ENCODE measurements at places on chromosomes 7 and 10. TPM values are rescaled to one million over a fixed set of nuclear protein-coding genes. Genes with fewer than 3 reads are reported as not detected.

The KAZALD1 gene
- 24.9 TPM for total RNA-seq

The CYP2C8 gene
- not detected for total RNA-seq

The STRA8 gene
- not detected for total RNA-seq

The CALHM3 gene
- total RNA-seq, result 4.1 TPM

The PNLIPRP2 gene
- total RNA-seq, result not detected

The GBX1 gene
- total RNA-seq, result not detected

The LRRD1 gene
- total RNA-seq, result not detected

The TUBB8 gene
- not detected for total RNA-seq

DNA sequence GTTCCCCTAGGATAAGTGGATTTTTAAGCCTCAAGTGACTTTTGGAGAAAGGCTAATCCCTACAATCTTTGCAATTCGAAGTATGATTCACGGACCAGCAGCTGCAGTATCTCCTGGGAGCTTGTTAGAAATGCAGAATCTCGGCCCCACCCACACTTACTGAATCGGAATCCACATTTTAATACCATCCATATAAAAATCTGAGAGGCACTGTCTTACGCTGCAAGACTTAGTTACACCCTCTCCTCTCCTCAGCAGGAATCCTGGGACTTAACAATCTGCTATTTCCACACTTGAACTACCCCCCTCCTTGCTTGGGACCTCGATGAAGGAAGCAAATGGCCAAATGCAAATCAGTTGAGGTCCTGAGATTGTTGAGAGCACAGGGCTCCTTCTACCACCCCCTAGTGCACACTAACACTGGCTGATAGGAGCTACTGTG is 21.0 kb downstream of the ITPRIP start:
- H3K27me3 ChIP-seq, result no peaks in the 10 kb centered on the region
- peak overlapping the region; percentile 31 for H3K27ac ChIP-seq
- no peak overlapping the region for H3K4me3 ChIP-seq

DNA sequence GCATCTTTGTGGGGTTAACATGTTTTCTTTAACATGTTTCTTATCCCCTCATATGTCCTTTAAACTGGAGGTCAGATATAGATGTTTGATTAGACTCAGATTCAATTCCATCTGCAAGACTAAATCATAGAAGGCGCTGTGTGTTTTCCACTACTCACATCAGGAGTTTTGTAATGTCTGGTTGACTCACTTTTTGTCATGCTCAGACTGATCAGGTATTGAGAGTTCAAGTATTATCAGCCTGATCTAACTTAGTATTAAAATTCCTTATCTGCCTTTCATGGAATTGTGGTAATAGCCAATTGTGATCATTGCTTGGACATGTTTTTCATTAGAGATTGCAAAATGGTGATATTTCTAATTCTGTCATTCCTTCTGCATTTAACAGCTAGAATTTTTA is 30.2 kb downstream of the ENTPD7 start:
- no peak for DNase-seq
- H3K27ac ChIP-seq, result no peak overlapping the region
- no peaks in the 10 kb centered on the region for H3K27me3 ChIP-seq
- no peak overlapping the region for H3K4me3 ChIP-seq
- H3K36me3 ChIP-seq, result 0 out of 2 replicates have a peak, but pooled peaks cover 3% of the 10 kb centered on the region

DNA sequence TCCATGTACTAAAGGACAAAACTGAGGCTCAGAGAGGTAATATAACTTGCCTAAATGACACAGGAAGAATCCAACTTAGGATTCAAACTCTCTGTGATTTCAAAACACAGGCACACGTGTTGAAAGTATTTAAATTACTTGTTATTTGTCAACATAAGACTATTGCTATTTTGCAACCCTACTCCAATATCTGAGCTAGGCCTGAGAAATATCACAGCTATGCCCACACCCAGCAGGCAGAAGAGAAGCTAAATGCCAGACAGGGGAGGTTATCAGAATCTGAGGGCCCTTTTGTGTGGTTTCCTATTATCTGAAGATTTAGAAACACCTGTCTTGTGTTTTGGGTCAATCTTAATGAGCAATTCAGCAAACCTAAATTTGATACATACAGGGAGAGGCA is 204.3 kb downstream of the ANK3 start:
- peak overlapping the region; percentile 86 for H3K27ac ChIP-seq
- peak overlapping the region; percentile 44 for H3K4me3 ChIP-seq
- peaks cover 42% of the 10 kb centered on the region for H3K4me1 ChIP-seq
- no peaks in the 10 kb centered on the region for H3K27me3 ChIP-seq

GRCh38 chr10:24973163-24973562 is 20.8 kb upstream of the PRTFDC1 start:
- H3K4me1 ChIP-seq, result no peaks in the 10 kb centered on the region
- H3K27ac ChIP-seq, result no peak overlapping the region
- no peak for DNase-seq
- H3K27me3 ChIP-seq, result no peaks in the 10 kb centered on the region
- no peak overlapping the region for H3K4me3 ChIP-seq

DNA sequence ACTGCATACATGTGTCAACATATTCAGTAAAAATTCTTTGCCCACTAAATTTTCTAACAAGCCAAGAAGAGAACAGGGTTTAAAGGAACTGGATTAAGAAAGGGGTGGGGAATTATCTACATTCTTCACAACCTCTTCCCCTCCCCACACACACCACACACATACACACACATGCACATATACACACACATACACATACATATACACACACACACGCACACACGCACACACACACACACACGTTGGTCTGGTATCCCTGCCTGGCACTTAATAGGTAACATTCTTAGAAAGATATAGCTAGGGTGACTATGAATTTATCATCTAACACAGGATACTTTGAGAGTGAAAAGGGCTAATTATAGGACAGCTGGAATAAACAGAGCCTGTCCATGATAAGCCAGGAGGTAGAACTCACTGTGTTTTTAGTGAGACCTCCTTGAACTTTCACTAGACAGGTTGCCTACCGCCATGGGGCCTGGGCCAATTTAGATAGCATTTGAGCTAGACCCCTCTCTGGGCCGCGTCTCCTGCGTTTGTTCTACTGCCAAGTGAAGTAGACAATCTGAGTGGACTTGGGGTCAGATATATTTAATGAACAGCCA is 33.1 kb upstream of the EPC1 start:
- H3K27ac ChIP-seq, result peak overlapping the region; percentile 68
- H3K36me3 ChIP-seq, result no peaks in the 10 kb centered on the region
- H3K27me3 ChIP-seq, result no peaks in the 10 kb centered on the region
- peak overlapping the region; percentile 74 for H3K4me3 ChIP-seq

DNA sequence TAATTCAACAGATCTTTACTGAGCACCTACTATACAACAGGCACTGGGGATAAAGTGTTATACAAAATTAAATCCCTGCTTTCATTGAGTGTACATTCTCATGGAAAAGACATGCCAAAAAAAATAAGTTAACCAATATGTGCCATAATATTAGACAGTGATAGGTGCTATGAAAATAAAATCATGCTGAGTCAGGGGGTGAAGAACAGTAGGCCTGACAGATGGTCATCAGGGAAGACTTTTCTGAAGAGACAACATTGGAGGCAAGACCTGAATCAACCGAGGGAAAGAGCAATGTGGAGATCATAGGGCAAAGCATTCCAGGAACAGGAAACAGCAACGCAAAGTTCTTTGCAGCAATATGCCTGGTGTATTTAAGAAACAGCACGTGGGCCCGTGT is 135.5 kb downstream of the C1GALT1 start:
- H3K4me3 ChIP-seq, result no peak overlapping the region
- no peaks in the 10 kb centered on the region for H3K27me3 ChIP-seq
- DNase-seq, result no peak
- no peak overlapping the region for H3K27ac ChIP-seq
- H3K36me3 ChIP-seq, result no peaks in the 10 kb centered on the region
- peaks cover 14% of the 10 kb centered on the region for H3K4me1 ChIP-seq

DNA sequence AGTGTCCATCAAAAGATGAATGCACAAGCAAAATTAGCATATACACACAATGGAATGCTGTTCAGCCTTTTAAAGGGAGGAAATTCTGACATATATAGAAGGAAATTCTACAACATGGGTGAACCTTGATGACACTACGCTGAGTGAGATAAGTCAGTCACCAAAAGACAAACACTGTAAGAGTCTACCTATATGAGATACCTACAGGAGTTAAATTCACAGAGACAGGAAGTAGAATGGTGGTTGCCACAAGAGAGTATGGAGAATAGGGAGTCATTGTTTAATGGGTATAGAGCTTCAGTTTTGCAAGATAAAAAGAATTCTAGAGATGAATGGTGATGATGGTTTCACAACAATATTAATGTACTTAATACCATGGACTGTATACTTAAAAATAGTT is 51.8 kb downstream of the HERC4 start:
- H3K4me3 ChIP-seq, result no peak overlapping the region
- no peaks in the 10 kb centered on the region for H3K4me1 ChIP-seq
- DNase-seq, result peak; percentile 28

DNA sequence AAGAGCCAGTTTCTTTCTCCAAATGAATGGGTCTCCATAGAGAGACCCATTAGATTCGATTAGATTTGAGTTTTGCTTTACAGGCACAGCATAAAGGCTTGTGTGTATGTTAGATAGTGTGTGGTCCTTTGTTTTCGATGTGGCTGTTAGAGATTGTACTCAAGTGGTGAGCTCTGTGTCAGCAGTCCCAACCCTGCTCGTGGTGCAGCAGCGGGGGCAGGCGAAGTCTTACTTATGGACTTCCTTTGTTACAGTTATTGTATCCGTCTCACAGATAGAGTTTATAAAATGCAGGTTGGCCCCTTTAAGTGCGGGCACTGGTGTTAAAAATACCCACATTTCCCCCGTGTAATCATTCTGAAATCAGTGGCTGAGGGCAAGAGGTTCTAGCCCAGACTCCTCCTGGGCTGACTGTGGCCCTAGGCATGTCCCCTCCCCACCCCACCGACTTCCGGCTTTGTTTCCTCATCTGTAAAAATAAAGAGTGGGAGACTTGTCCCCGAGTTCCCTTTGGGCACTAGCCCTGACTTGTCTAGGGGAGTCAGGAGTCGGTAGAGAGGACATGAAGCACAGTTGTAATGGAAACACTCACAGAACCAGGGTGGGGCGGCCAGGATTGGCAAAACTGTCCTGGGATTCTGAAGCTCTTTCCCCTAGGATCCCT is 28.6 kb downstream of the MTURN start:
- no peak for DNase-seq
- peaks cover 54% of the 10 kb centered on the region for H3K4me1 ChIP-seq
- H3K36me3 ChIP-seq, result no peaks in the 10 kb centered on the region
- H3K27me3 ChIP-seq, result no peaks in the 10 kb centered on the region

DNA sequence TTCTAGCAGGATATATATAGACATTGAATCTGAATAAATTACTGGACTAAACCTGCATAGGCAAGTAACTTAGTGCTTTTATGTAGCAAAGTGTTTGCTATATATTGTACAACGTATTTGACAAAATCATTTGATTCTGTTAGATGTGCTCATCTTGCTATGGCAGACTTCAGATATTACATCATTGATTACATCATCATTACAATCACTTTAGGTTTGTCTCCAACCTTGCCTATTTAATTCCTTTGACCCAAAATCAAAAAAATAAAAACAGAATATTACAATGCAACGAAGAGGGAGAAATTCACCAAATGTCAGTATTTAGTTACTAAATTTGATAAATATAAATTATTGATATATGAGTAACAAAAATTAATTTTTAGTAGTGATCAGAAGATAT is 155.7 kb upstream of the STEAP1 start:
- no peak overlapping the region for H3K4me3 ChIP-seq
- H3K4me1 ChIP-seq, result no peaks in the 10 kb centered on the region
- H3K27ac ChIP-seq, result no peak overlapping the region

GRCh38 chr7:4641091-4641666 is 40.9 kb upstream of the FOXK1 start:
- H3K4me1 ChIP-seq, result peaks cover 8% of the 10 kb centered on the region
- peak overlapping the region; percentile 64 for H3K4me3 ChIP-seq
- no peak for DNase-seq
- no peak overlapping the region for H3K27ac ChIP-seq

DNA sequence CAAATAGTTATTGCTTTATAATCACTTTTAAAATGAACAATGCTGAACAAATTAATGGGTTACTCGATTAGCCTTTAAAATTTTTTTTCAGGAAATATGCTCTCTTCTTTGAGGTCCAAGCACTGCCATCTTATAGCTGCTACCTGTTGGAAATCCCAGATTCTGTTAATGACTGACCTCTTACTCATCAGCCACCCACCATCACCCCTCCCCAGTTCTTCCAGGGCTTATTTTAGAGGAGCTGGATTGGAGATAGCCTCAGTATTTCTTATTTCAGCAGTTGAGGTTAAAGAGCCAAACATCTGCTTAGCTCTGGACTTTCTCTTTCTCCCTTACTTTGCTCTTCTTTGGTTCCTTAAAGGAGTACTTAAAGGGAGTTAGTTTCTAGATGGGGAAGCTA is 420.0 kb downstream of the EXOC4 start:
- H3K36me3 ChIP-seq, result no peaks in the 10 kb centered on the region
- H3K4me1 ChIP-seq, result peaks cover 8% of the 10 kb centered on the region
- H3K27me3 ChIP-seq, result no peaks in the 10 kb centered on the region
- H3K4me3 ChIP-seq, result no peak overlapping the region
- DNase-seq, result no peak
- H3K27ac ChIP-seq, result no peak overlapping the region

- H3K27ac ChIP-seq, result no peak overlapping the region
- no peaks in the 10 kb centered on the region for H3K27me3 ChIP-seq
- DNase-seq, result no peak
- H3K36me3 ChIP-seq, result no peaks in the 10 kb centered on the region
- no peak overlapping the region for H3K4me3 ChIP-seq
- H3K4me1 ChIP-seq, result no peaks in the 10 kb centered on the region
These were observed 3.0 kb downstream of the BTBD16 start for GRCh38 chr10:122273966-122274545.

GRCh38 chr7:108464743-108465142 is 8.5 kb upstream of the NRCAM start:
- no peak overlapping the region for H3K4me3 ChIP-seq
- H3K36me3 ChIP-seq, result no peaks in the 10 kb centered on the region
- no peaks in the 10 kb centered on the region for H3K4me1 ChIP-seq
- peaks cover 18% of the 10 kb centered on the region for H3K27me3 ChIP-seq
- H3K27ac ChIP-seq, result no peak overlapping the region

- H3K4me1 ChIP-seq, result no peaks in the 10 kb centered on the region
- H3K27me3 ChIP-seq, result no peaks in the 10 kb centered on the region
- H3K36me3 ChIP-seq, result no peaks in the 10 kb centered on the region
- no peak for DNase-seq
- no peak overlapping the region for H3K27ac ChIP-seq
These were observed 161.2 kb downstream of the DNAJB6 start for GRCh38 chr7:157497744-157498651.

DNA sequence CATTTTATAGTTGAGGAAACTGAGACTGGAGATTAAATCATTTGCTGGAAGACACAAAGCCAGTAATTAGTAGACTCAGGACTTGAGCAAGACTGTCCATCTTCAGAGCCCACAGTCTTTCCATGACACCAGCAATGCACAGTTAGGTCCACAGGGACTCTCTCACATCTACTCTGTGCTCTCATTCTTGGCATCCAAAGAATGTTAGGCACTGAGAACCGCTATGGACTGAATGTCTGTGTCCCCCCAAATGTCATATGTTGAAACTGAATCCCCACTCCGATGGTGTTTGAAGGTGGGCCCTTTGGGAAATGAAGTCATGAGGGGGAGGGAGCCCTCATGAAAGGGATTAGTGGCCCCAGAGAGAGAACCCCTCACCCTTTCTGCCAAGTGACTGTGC is 100.6 kb downstream of the LANCL2 start:
- H3K4me1 ChIP-seq, result no peaks in the 10 kb centered on the region
- H3K27ac ChIP-seq, result no peak overlapping the region
- no peaks in the 10 kb centered on the region for H3K36me3 ChIP-seq
- no peak overlapping the region for H3K4me3 ChIP-seq
- no peaks in the 10 kb centered on the region for H3K27me3 ChIP-seq
- no peak for DNase-seq
